Smooth muscle cell of trachea (primary cell): ENCODE measurements at places on chromosomes 5 and 9. TPM values are rescaled to one million over a fixed set of nuclear protein-coding genes. Genes with fewer than 3 reads are reported as not detected.

RASGRF2 gene
- total RNA-seq: 7.7 and 9.1 TPM in 2 replicates

TLX3 gene
- not detected in 2 replicates for total RNA-seq

UBE2R2 gene
- total RNA-seq: 18.7 and 28.2 TPM in 2 replicates

OTULINL gene
- total RNA-seq: under 0.01 and 0.17 TPM in 2 replicates

PRR7 gene
- total RNA-seq: 2.9 and 12.4 TPM in 2 replicates

BARHL1 gene
- not detected in 2 replicates for total RNA-seq

C9orf50 gene
- 0.17 and 0.44 TPM in 2 replicates for total RNA-seq

ANKRD31 gene
- total RNA-seq: under 0.01 and 0.29 TPM in 2 replicates

SOHLH1 gene
- not detected in 2 replicates for total RNA-seq

TXNDC8 gene
- 1.9 TPM in 1 of 2 replicates, not detected in the other for total RNA-seq

CCNJL gene
- 0.15 and 0.17 TPM in 2 replicates for total RNA-seq

TRPM3 gene
- under 0.01 and 0.44 TPM in 2 replicates for total RNA-seq

PDE6A gene
- not detected in 2 replicates for total RNA-seq

GZMA gene
- not detected in 2 replicates for total RNA-seq

SPATA31D1 gene
- total RNA-seq: not detected in 2 replicates

SLC45A2 gene
- total RNA-seq: under 0.01 TPM in 1 of 2 replicates, not detected in the other
